ENCODE measurements at places on chromosomes 7 and 10.

DNA sequence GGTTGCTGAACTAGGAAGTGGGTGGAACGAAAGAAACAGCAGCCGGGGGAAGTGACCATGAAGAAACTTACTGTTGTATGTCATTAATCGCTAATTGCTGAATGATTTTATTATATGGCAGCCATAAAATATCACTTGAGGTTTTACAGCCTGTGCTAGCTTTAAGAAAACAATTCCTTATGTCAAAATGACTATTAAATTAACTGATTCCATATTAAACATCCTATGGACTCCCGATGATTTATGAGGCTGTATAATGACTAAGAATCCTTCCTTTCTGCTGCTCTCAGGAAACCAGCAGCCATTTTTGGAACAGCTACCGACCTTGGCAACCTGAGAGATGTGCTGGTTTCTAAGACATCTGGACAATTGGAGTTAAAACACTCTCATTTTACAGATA, 421.9 kb downstream of the SORCS3 start:
- DNase-seq, result no peak

DNA sequence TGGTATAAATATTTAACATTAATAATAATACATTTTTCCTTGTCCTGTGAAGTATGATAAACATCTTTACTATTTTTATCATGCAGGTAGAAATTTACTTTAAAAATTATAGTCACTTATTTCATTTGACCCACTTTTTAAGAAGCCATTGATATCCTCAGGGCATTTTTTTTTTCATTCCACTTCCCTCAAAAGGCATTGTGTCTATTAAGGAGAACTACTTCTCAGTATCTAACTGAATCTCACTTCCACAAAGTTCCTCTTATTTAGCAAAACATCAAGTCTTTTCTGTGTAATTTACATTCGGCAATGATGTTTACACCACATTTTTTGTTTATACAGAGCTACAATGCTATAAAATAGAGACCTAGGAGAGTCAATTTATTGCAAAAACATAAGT, 388.2 kb upstream of the AKR1E2 start:
- no peak for DNase-seq

DNA sequence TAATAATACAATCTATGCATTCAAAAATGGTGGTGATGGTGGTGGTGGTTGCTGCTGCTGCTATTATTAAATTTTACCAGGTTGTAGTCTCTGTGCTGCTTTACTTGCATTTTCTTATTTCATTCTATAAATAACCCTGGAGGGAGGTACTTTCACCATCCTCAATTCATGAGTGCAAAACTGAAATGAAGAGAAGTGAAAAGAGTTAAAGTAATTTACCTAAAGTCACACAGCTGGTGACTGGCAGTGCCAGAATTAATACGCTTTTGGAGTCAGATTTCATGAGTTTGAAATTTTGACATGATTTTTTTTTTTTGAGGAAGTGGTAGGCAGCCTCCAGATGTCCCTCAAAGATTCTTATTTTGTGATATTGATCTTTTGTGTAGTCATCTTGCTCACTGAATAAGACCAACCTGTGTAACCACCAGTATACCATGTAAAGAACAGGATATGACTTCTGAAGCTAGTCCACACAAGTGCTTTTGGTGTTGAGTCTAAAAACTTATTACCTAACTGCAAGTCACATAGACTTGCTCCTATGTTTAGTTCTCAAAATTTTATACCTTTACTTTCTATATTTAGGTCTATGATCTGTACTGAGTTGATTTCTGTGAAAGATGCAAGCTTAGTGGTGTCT, 218.8 kb downstream of the ZWINT start:
- DNase-seq, result no peak

- DNase-seq, result no peak
Observed at GRCh38 chr7:151235091-151235787, 3.0 kb downstream of the CHPF2 start.

DNA sequence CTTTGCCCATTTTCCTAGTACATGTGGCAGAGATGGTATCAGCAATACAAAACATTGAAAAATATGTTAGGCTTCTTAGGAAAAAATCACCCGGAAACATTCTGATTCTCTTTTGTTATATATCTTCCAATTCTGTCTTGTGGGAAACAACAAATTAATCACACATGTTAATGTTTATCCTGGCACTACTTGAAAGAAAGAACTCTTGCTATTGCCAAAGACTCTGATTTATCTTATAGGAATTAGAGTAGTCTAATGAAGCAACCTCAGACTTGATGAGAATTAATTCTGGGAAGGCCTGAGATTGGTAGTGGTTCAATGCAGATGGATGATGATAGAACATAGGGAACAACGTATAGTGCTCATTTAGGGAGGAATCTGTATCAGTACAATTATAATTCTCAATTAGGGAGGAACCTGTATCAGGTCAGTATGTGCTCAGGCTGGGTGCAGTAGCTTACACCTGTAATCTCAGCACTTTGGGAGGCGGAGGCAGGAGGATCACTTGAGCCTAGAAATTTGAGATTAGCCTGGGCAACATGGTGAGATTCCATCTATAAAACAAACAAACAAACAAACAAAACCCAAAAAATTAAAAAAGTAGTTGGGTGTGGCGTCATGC, 50.7 kb downstream of the TAS2R16 start:
- DNase-seq, result no peak

DNA sequence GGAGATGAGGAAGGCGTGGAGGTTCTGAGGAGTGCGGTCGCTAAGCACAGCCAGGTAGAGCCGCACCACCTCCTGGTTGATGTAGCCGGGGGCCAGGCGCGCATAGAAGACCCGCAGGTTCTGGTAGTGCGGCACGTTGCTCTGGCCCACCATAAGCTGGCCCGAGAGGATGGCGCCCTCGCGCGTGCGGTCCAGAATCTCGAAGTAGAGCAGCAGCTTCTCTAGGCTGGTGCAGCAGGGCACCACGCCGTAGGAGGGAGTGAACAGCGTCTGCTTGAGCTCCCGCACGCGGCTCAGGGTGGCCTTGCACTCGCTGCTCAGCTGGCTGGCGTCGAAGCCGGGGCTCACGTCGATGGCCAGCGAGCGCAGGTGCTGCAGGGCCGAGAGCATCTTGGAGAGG, 77.8 kb upstream of the TNRC18 start:
- DNase-seq, result no peak

DNA sequence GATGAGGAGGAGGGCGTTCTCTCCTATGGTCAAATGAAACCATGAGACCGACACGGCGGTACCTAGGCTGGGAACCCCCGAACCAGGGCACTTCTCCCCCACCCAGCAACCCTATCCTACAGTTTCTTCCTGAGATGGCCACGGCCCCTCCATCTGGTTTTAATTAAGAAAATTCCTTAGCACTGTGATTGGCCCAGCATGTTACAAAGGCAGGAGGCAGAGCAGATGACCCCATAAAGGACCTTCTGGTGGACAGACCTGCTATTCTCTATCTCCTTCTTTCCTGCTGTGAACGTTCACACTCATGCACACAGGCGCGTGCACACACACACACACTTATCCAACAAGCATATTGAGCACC, 129.4 kb downstream of the RGS10 start:
- no peak for DNase-seq

- DNase-seq, result no peak
Observed at GRCh38 chr7:110291430-110291829, 799.5 kb upstream of the LRRN3 start.

DNA sequence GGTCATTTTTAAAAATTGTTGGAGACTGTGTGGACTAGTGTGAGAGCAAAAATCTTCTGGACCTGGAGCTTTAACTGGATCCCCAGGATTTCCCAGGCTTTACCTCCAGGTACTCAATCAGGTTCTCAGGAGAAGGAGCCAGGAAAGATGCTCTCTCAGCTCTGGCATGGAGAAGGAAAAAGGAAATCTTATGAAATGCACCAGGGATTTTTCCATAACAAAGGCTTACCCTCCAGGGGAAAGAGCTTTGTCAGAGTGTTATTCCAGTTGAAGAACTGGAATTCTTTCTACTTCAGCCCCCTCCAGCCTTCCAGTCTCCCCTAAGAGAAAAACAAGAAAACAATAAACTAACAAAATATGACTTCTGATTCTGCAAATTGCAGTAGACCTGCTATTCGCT, 436.7 kb upstream of the ANKRD30A start:
- DNase-seq, result no peak
